ENCODE measurements at places on chromosomes 2 and 18.

GRCh38 chr2:62030902-62031301 lies 125.4 kb downstream of the COMMD1 start:
- no peak for DNase-seq

DNA sequence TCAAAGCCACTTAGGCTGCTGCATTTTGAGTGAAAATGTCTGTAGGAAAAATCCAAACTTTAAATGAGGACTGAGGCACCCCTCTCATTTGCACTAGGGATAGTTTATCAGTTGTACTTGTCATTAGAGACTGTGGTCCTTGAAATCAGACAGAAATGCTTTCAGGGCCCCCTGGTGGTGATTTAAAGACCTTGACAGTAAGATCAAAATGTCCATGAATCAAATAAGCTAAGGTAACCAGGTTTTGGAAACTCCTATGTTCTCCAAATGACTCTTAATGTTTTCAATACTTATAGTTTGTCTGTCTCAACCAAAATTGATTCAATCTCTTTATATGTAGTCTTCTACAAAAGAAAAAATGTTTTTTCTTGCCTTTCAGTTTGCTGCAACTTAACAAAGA lies 28.8 kb upstream of the DDX18 start:
- peak; percentile 12 for DNase-seq

- DNase-seq, result no peak
Measured at GRCh38 chr2:163466331-163467250, 269.2 kb downstream of the FIGN start.

DNA sequence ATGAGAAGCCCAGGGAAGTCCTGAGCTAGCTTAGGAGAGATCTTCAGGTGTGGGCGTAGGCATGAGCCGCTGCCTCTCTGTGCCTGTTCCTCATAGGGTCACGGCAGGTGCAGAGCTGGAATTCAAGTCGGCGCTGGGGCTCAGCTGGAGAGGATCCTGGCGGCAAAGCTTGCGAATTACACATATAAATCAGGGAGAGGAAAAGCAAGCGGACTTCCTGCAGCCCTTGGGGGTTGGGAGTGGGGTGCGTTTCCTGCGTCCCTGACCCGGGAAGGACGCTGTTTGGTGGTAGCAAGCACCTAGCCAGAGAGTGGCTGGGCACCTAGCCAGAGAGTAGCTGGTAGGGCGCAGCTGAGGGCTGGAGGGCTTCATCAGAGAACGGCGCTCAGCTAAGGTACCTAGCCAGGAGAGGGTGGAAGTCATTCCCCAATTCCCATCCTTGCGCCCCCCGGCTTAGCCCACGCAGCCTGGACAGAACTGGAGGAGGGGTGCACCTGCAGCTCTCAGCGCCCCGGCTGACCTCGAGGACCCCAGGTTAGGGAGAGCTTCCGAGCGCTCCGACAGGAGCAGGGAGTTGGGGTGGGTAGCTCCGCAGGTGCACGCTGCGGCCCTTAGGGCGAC lies 459 bp upstream of the EFR3B start:
- peak; percentile 41 for DNase-seq

GRCh38 chr2:134282629-134283400 lies 28.9 kb downstream of the MGAT5 start:
- DNase-seq, result no peak

DNA sequence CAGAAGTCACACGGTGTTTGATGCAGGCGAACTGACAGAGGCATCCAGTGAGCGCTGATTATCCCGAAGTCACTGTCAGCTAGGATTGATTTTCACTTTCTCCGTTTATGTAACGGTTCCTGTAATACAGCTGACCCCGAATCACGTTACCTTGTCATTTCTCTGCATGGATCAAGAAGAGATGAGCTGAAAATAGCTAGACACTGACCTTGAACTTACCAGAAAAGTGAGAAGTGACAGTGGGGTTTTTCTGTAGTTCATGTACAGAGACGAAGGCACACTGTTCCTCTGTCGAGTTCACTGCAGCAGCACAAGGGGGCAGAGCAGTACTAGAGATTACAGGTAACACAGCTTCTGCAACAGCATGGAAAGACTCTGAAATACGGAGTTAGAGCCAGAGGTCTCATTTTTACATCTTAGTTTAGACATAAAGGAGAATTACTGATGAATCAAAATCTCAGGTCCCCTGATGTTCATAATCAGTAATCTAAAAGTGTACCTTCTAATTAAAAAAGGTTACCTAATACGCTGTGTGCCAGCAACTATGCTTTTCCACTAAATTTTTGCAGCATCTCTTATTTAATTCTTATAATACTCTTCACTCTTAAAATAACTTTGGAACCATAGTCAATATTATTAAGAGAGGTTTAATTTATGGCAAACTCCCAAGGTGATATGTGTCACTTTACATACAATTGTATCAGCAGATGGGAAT lies 33.1 kb downstream of the ARHGAP15 start:
- peak; percentile 20 for DNase-seq

DNA sequence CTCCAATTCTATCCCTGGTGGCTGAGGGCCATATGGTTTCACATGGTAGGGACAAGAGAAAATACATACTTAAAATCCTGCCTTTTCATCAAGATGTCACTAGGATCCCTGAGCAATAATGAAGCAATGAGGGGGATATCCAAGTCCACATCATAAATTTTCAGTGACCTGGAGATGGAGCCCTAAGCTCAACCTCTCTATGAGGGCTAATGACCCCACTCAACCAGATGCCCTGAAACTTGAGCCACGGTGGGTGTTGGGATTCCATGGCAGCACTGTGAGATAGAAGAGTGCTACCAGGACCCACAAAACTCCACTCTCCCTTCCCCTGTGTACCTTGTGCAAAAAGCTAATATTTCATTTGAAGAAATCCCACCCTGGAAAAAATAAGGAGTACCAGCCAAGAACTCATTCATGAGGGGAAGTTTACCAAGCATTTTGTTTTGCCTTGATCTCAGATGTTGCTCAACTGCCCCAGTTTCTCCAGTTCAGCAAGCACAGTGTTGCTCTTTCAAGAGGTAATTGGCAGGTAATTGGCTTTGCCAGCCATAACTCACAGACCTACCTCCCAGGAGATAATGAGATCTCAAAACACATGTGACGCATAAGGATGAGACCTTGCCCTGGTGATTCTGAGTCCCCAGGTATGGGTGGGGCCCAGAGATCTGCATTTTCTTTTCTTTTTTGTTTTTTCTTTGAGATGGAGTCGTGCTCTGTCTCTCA lies 51.0 kb upstream of the TTC39C start:
- peak; percentile 11 for DNase-seq

DNA sequence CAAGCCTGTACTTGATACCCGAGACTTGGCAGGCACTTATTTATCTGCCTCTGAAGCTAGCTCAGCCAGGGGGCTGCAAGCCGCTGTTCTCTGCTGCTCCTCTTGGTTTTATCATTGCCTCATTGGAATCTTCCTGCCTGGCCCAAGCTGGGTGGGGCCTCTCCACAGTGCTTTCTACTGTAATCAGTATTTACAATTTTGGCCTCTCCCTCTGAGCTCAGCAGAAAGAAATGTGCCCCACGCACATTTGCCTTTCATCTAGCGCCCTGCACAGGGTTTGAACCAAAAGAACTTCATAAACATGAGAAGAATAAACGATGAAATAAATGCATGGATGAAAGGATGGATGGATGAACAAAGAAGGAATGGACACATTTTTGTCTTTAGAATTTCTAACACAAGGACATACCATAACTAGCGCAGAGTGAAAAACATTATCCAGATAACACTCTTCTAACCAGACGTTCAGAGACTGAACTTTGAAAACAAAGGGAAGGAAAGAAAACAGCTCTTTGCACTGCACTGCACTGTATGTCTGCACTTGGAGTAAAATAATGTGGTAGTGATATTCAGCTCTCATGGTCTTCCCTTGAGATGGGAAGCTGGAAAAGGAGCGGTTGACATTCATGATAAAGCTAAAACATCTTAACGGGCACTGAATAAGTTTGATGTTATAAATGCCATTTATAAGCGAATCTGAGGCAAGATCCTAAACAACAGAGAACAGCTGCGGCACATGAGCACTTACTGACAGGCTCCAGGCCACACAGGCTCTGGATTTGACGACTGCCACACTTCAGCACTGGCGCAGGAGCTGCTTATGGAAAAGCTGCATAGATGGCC lies 86.8 kb upstream of the SP3 start:
- DNase-seq, result no peak

- no peak for DNase-seq
Measured at GRCh38 chr2:194730266-194730665, 926.8 kb upstream of the SLC39A10 start.

Measured in NCI-H1436 treated with DMSO at 0.1 percent for 48 hours (cell line).